ENCODE measurements at places on chromosomes 1 and 21.

- DNase-seq: no peak
Measured at GRCh38 chr1:168621356-168621755, 45.0 kb downstream of the XCL1 start.

DNA sequence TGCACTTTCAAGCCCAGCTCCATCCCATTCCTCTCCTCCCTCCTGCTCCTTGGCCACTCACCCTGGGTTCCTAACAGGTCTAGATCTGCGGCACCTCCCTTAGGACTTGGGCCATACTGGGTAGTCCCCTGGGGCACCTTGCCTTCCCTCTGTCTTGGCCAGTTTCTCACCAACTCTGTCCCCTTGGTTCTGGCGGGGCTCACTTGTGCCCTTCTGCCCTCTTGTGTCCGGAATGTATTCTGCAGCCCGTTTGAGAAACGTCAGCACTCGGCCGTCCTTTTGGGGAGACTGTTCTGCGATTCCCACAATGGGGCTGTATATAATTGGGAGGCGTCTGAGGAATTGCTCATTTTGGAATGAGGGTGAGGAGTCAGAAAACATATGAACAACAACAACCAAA is 162.4 kb downstream of the ZSCAN20 start:
- no peak for DNase-seq

DNA sequence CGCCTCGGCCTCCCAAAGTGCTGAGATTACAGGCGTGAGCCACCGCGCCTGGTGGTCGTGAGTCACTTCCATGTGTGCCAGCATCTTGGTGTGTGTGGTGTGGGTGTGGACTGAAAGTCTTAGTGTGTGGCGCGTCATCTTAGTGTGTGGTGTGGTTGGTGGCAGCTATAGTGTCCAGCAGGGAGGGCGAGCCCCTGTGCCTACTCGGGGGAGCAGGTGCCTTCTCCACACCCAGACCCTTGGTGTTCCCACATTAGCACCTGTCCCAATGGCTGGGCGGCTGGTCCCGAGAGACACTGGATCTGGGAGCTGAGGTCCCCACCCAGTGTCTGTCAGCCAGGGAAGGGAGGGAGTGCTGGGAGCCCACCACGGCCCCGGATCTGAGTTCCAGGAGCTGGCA is 2.8 kb downstream of the SCNN1D start:
- DNase-seq: no peak

DNA sequence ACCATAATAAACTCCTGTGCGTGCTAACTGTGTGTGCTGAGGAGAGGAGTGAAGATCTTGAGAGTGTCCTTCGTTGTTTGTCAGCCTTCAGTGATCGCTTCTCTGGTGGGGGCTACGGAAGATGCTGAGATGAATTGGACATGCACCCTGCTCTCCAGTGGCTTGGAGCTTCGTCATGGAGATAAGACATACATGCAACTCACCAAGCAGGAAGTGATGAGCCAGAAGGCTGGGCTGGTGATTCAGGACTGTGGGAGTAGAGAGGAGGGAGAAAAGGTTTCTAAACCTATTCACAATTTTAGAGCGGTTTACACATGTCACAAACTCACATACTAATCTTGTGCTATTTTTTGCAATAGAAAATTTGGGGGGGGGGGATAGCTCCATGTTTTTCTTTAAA is 128.9 kb upstream of the ADAR start:
- peak; percentile 58 for DNase-seq

- DNase-seq: no peak
Measured at GRCh38 chr21:18917622-18918021, 514.0 kb upstream of the TMPRSS15 start.

DNA sequence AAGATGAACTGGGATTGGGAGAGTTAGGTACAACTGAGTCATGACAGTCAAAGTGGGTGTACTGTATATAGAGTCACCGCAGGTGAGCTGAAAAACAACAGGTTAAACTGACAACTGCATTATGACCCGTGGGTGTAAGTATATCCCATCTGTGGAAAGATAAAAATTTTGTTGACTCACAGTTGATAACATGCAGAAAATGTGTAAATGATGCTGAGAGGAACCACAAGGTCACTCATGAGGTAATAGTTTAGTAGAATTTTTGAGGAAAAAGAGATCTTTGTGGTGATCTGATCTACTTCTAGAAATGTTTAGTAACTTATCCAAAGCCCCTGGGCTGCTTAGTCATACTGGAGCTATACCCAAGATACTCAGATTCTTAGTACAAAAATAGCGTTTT is 838 bp downstream of the OR2C3 start:
- no peak for DNase-seq

- no peak for DNase-seq
Measured at GRCh38 chr1:237041795-237042525, at the start of gene RYR2. Gene RYR2, plus strand, starts transcription at chr1:237042184. Its CDS starts 338 bp downstream, at chr1:237042522.

DNA sequence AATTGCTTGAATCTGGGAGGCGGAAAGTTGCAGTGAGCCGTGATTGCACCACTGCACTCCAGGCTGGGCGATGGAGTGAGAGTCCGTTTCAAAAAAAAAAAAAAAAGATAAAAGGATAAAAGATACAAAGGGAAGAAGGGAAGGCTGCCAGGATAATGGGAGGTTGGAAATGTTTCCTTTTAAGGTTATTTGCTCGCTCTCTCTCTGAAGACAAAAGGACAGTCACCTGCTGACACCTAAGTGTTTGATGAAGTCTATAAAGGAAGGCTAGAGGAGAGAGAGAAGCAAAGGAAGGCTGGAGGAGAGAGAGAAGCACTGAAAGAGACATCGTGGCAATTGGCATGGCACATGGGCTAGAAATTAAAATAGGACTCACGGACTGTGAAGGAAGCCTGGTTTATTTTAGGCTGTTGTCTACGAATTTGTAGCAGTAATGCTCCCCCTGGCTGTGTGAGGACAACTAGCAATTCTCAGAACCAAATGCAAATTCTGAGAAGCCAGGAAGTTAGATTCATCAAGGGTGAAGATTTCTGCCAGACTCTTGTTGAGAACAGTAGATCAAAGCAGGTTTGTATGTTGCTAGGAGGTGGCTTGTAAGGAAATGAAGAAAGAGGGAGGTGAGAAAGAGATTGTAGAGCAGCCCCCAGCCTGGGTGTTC is 154.2 kb downstream of the ZP4 start:
- DNase-seq: no peak

All from stimulated activated CD8-positive, alpha-beta memory T cell treated with anti-CD3 and anti-CD28 coated beads, Interleukin-15, amount 100 ng/mL, for 48 hours (primary cell).